ENCODE measurements at places on chromosomes 2 and 18.

DNA sequence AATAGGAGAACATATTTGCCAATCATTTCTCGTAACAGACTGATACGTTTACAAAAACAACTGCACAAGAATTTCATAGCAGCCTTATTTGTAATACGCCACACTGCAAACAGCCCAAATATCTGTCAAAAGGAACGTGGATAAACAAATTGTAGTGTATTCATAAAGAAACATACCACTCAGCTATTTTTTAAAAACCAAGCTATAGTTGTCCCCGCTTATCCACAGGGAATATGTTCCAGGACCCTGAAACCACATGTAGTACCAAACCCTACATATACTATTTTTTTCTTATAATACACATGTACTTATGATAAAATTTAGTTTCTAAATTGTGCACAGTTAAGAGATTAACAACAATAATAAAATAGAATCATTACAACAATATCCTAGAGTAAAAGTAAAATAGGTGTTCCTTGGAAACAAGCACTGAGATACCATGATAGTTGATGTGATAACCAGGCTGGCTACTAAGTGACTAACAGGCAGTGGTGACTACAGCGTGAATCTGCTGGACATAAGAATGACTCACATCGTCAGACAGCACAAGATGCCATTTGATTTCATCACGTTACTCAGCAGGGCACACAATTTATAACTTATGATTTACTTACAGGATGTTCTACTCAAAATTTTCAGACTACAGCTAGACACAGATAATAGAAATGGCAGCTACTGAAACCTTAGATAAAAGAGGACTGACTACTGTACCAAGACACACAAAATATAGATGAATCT lies 367.4 kb downstream of the NCKAP5 start:
- DNase-seq, result no peak

- DNase-seq, result no peak
Measured at GRCh38 chr18:12287131-12287681, 20.8 kb upstream of the TUBB6 start.

GRCh38 chr2:177316756-177317155 lies 52.2 kb upstream of the NFE2L2 start:
- no peak for DNase-seq

GRCh38 chr2:234290671-234291070 lies 206.2 kb downstream of the ARL4C start:
- DNase-seq, result peak; percentile 73

GRCh38 chr2:121015971-121016485 lies 269.0 kb downstream of the TFCP2L1 start:
- no peak for DNase-seq

GRCh38 chr2:24771764-24772586 lies 21.2 kb downstream of the PTRHD1 start:
- no peak for DNase-seq
